Stimulated activated CD4-positive, alpha-beta T cell treated with anti-CD3 and anti-CD28 coated beads, TNF-alpha, amount 100 ng/mL, for 48 hours (primary cell): ENCODE measurements at places on chromosomes 2 and 18.

- peak; percentile 31 for DNase-seq
Measured at GRCh38 chr18:13216092-13216582, 2.4 kb upstream of the LDLRAD4 start.

- no peak for DNase-seq
Measured at GRCh38 chr2:20599861-20600461, 50.9 kb downstream of the HS1BP3 start.

GRCh38 chr2:231250698-231251097 lies 52.3 kb downstream of the ARMC9 start:
- no peak for DNase-seq

DNA sequence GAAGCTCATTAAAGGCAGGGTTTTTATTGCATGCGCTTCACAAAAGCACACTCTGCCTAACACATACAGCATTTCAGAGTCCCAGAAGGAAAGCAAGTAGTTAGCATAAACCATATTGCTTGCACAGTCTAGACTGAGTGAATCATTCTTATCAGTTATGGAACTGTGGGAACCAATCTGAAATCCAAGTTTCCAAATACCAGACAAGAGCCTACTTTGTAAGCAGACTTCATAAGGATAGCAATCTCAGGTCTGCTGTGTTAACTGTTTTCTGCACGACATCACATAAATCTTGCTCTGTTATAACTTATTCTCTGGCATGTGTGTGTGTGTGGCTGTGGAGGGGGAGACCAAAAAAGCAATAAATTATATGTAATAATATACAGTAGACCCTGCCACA lies 608.1 kb upstream of the REG3G start:
- DNase-seq: no peak

DNA sequence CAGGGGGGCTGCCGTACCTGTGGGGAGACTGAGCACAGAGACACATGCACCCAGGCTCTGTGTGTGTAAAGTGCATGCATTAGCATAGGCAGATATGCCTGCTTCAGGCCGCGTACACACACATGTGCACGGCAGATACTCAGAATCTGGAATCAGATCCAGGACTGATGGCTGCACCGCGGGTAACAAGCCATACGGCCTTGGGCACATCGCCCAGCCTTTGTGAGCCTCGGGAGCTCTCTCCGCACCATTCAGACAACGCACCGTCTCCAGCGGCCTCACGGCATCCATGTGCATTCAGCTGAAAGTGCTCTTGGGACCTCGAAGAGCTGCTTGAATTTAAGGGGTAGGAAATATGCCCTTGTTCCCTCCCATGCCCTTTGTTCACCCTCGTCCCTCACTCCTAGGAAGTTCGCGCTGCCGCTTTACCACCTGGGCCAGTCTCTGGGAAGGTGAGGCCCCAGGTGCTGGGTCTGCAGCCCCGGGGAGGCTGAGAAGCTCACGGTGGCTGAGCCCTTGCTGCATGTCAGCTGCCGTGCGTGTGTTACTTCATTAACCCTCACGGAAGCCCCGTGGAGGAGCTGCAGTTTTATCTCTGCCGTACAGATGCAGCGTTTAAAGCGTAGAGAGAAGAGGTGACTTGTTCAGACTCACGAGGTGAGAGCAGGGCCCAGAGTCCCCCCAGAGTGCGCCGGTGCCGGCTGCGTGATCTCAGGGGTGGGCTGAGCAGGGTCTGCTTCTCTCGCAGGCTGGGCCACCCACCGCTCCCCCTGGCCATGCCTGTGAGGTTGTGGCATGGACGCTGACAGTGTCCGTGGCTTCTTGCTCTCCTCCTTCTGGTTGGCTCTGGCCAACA lies 377.7 kb upstream of the MYT1L start:
- DNase-seq: no peak

DNA sequence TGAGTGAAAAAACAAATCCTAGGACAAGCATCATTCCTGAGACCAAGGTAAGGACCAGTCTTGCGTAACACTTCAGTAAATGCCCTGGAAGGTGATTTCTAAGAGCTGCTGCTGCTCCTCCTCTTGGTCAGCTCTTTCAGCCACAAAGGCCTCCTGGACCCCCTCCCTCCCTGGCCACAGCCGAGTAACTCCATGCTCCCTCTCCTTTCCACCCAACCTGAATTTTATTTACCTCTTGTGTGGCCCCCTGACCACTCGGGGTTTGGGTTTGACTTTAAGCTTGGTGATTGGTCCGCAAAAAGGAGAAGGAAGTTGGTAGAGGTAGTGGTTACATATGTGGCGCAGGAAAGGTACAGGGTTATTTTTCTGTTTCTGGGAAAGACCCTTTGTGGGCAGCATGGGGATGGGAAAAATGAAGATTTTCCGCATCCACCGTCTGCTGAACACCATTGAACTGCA lies 9.2 kb downstream of the HTRA2 start:
- no peak for DNase-seq

GRCh38 chr18:55111271-55111670 lies 152.0 kb upstream of the CCDC68 start:
- DNase-seq: no peak

DNA sequence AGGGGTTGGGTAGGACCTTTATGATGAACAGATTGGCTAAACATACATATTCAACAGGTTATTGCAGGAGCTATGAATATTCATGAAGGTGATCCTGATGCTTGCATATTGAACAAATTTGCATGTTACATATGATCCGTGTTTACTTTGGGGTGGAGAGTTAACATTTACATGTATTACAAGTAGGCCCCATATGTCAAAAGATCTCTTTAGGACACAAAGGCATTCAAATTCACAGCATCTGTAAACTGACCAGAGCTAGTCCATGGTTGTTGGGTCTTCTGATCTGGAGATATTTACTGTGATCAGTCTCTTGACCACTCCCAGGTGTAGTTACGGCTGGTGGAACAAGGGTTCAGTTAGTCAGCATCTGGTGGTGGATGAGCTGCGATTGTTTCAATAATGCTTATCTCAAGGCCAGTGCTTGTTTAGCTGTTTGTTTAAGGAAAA lies 80.4 kb downstream of the PMAIP1 start:
- DNase-seq: no peak

GRCh38 chr18:24022161-24022560 lies 7.6 kb downstream of the TTC39C start:
- DNase-seq: no peak

DNA sequence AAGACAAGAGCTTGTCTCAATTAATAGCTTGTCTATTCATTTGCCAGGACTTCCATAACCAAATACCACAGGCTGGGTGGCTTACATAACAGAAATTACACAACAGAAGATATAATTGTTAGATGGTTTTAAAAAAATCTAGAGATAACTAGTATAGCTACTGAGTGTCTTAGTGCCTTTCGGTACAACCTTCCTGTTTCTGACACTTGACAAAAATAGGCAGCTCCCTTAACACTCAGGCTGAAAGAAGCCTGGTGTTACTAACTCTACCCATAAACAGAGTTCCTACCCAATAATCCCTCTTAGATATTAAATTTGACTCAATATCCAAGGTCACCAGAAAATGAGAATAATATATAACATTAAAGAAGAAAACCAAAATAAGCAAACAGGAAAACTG lies 129.7 kb downstream of the BARD1 start:
- DNase-seq: no peak

GRCh38 chr18:71020342-71021029 lies 731.6 kb downstream of the SOCS6 start:
- no peak for DNase-seq

DNA sequence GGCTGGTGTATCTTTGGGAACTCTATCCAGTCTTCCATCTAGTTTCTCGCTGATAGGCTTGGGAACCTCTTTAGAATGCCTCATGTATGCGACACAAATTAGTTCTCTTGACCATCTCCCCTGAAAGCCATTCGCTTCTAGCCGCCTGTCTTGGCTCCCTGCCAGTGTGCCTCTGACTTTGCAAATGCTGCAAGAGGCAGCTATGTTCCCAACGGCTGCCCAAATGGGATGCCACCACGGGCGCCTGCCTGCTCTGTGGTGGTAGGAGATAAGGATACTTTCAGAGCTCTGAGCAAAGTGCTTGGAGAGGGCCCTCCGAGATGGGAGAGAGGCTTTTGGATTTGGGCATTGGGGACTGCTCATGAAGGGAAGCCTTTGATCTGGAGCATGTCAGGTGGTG lies 77.7 kb upstream of the IGFBP5 start:
- no peak for DNase-seq

DNA sequence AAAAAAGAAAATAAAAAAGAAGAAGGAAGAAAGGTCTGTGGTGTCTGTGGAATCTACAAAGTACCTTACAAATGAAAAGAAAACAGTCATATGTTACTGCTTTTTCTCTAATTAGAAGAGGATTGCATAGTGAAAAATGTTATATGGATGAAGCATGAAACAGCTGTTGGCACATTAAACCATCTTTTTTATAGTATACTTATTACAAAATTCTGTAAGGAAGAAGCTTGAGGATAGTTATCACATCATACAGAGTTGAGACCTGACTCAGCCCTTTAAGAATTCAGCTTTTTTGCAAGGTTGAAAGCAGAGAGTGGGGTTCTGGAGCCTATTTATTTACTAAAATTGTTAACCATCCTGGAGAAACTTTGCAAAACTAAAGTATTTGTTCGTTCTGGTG lies 222.7 kb downstream of the PHLPP1 start:
- no peak for DNase-seq

- DNase-seq: no peak
Measured at GRCh38 chr2:2164326-2164917, 166.7 kb downstream of the MYT1L start.

GRCh38 chr2:169294001-169294675 lies 68.2 kb downstream of the LRP2 start:
- no peak for DNase-seq

DNA sequence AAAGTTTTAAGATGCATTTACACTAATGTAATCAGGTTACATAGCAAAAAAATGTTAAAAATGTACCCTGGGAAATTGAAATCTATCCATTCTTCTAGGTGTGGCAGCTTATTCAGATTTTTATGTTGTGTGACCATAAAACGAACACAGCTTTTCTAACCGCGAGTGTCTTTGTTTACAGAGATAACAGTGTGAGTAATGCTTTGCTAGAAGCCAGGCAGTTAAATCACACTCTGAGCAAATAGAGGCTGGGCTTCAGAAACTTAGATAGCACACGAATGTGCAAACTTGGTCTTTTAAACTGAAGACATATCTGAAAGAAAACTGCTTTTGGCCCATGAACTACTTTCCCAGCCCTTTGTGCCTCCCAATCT lies 116.1 kb downstream of the SPTBN1 start:
- no peak for DNase-seq

- no peak for DNase-seq
Measured at GRCh38 chr2:114400890-114401289, 41.6 kb upstream of the DPP10 start.

DNA sequence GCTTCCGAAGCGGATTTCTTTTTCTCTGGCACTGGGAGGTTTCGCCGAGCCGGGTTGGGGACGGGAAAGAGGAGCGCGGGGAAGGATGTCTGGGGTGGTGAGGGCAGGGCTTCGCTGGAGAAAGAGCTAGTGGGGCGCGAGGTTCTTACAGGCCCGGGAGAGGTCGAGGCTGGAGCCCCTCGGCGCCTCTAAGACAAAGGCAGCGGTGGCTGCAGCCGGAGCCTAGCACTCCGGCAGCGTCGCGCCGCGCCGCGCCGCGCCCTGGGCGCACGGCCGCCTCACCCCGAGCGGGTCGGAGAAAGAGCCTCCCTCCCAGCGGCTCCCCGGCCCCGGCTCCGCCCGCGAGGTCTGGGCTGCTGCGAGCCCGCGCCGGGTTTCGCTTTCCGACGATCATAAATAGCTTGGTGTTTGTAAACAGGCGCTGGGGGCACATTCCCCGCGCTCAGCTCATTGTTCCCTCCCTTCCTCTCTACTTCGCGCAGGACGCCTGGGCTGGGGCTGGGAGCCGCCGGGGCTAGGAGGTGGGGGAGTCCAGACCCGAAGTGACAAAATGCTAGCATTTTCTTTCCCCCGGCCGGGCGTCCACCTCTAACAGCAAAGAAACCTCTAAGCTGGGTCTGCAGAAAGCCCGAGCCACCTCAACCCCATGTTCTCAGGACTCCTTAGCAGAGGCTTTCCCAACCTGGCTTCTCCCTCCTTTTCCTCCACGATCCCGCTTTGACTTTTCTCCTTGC lies 813 bp upstream of the MEIS1 start:
- DNase-seq: no peak
